ENCODE measurements at places on chromosomes 11 and 22.

- DNase-seq: no peak
These were observed 2.0 kb downstream of the DUSP8 start for GRCh38 chr11:1570001-1570453.

- DNase-seq: peak; percentile 54
These were observed 1.7 kb upstream of the RCOR2 start for GRCh38 chr11:63918507-63919191.

DNA sequence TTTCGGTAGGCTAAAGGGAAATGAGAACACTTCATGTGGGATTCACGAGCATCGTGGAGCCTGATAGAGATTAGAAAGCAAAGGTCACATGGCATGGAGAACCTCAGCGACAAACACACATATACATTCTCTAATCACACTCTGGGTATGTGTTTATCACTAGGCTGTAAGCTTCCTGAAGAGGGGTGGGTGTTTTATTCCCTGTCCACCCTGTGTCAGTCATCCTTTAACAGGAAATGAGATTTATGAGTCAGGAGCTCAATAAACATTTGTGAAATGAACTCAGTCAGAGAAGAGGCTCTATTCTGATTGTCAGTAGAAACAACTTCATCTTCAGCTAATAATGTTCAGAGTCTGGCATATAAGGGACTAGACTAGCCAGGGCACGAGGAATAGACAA lies 71.7 kb upstream of the EIF3M start:
- no peak for DNase-seq

DNA sequence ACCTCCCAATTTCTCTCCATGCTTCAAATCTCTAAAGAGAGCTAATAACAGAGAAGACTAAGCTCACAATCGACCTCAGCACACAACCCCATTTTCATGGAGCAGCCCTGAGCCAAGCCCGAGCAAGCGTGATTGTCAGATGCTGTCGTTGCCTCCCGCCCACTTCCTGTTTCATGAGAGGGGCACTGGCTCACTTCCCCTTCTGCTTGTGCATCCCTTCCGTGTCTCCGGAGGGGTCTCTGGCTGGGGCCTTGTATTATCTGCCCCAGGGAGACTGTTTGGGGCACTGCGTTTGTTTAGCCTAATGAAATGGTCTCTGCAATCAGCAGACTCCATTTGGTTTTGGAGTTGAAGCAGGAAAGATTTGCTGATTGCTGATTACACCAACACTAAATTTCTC lies 181.3 kb upstream of the SEZ6L start:
- peak; percentile 27 for DNase-seq

DNA sequence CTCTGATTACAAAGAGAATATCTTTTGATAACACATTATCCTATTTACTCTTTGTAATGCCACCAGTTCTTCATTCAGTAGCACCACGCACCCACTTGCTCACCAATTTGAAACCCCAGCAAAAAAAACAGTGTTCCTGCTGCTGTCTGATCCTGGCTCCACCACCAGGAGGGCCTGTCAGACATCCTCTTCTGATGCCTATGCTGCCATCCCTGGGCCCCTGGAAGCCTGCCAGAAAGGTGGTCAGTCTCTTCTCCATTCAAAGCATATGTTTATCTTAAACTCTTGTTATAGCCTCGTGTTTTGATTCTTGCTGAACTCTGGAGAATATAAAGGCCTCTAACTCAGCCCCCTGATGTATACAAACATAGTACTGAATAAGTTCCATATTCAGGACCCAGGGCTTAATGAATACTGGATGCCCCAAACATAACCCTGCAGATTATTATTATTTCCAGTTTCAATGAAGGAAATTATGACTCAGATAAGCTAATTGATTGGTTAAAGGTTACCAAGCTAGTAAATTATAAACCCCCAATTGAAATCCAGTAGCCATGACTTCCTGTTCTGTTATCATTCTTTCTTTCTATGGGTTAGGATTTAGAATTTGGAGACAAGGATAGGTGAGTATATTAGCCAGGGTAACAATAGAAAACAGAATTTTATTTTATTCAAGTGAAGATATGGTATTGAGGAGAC lies 116.7 kb downstream of the NTM start:
- no peak for DNase-seq

GRCh38 chr11:130911306-130911705 lies 5.0 kb downstream of the SNX19 start:
- no peak for DNase-seq

- DNase-seq: no peak
These were observed 41.9 kb upstream of the MN1 start for GRCh38 chr22:27843441-27843840.

DNA sequence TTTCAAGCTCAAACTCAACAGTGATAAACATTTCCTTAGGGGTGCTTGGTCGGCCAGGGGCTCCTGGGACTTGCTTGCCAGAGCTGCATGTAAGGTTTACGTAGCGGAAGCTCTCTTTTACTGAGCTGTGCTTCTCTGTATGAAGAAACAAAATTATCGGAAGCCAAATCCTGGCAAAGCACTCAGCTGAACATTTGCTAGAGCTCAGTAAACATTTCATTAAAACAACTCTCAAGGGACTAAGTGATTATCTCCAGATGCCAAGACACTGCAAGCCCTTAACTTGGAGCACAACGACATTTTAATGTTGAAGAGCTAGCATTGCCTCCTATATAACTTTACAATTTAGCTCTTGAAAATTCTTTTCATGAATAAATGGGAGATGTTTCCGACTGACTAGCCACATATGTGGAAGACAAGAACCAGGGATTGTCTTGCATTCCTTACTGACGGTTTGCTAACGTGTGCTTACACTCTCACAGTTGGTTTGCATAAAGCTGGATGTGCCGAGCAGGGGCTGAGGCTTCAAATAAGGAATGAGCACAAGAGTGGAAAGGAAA lies 43.4 kb downstream of the SCUBE2 start:
- no peak for DNase-seq

DNA sequence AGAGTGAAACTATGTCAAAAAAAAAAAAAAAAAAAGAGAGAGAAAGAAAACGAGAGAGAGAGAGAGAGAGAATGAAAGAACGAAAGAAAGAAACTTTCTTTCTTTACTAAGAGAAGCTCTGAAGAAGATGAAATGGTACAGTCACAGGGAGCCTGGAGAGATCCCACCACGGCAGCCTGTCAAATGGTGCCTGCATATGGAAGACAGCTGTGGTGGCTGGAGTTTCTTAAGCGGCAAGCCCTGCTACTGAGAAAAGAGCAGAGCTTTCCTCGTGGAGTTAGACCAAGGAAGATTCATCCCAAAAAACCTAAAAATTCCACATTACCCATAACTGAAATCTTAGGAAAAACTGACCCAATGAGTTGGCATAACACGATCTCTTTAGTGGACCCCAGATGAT lies 66.7 kb downstream of the MICAL3 start:
- no peak for DNase-seq

DNA sequence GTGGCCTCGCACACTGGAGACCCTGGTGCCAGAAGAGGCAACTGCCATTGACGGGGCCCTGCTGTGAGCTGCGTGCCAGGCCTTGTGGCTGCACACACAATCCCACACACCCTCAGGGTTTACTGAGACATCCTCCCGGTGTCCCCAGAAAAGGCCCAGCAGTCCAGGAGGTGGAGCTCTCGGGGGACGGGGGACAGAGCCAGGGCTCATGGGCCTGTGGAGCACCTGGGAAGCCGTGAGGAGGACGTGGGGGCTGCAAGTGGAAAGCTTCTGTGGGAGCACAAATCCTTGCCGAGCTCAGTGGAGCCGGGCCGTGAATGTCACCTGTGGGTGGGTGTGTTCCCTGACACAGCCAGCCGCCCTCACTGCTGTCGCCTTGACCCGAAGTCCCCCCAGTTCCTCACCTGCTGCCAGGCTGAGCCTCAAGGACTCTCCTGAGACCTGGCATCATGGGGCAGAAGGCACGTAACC lies 609.7 kb downstream of the TBC1D22A start:
- no peak for DNase-seq

DNA sequence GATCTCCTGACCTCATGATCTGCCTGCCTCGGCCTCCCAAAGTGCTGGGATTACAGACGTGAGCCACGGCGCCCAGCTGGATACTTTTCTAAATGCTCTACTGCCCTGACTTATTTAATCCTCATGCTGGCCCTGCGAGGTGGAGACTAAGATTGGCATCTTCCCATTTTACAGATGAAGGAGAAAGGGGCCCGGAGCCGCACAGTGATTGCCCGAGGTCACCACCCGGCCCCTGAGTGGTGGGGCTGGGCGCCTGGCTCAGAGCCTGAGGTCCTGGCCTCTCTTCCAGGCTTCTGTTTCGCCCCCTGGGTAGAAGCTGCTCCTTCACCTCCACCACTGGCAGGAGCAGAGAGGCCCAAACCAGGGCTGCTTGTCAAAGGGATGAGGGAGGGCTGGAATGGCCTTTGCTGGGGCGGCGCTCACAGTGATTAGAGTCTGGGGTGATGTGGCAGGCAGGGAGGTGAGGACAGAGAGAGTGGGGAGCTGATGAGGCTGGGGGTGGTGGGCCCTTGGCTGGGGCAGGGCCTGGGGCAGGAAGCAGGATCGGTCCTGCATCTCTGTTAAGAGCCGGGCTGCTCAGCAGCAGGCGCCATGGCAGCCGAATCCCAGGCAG lies 15.4 kb upstream of the MPPED1 start:
- no peak for DNase-seq

GRCh38 chr11:80831374-80831773 lies 1390.5 kb upstream of the TENM4 start:
- DNase-seq: no peak

DNA sequence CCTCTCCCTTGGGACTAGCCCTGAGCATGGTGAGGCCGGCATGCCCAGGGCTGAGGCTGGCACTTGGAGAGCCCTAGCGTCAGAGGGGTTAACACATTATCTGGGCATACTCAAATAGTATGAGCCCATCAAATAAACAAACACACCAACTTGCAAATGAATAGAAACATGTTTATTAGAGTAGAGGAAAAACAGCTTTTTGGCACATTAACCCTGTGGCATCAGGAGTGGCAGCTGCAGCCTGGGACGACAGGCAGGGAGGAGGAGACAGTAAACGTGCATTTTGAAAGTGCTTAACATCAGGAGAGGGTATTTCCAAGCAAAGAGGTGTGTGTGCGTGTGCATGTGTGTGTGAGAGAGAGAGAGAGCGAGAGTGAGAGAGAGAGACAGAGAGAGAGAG lies 684.9 kb downstream of the NTM start:
- DNase-seq: no peak

DNA sequence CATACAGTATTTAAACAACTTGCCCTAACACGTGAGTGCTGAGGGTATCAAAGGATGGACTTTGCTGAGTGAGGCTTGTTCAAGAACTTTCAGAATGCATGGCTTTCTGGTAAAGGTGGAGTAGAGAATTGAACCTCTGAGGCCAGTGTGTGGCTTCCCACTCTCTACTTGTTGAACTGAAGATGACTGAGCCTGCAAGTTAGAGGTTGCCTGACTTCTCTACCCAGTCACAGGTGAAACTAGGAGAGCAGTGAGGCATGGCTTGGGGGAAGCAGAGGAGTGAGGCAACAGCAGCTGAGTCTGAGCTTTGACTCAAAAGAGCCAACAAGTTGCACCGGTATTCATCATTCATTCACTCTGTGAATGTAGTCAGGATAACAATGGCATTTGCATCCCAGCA lies 256.4 kb upstream of the SESN3 start:
- DNase-seq: no peak

DNA sequence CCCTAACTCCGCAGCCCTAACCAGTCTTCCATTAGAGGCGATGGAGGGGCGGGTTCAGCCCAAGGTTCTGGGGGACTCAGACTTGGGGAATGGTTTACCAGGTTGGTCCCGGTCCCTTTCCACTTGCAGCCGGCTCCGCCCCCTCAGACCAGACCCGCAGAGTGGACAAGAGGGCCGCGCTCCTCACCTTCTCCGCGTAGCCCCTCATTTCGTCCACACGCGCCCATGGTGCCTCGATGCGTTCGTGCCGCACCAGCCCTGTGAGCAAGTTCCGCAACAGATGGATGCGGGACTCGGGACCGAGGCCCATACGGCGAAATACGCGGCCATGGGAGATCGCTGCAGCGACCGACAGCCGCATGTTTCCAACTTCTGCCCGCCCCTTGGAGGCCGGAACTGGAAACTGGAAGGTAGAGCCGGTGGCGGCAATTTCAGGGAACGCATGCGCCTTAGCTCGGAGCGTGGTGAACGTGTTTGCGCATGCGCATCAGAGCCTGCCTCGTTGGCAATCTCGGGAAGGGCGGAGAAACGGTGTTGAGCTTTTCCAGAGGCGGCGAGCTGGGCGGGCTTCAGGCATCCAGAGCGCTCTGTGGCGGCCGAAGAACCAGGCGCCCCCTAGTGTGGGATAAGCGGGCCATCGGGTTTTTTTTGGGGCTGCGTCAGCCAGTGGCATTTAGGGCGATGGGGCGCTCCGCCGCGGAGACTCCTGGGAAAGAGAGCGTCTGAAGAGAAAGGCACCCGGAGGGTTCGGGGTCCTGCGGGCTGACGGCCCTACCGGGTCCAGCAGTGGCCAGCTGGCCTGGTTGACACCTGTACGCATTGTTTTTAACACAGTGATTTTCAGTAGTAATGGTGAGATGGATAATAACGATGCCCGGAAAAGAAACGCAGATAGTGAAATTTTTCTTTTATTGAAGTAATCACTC lies at the start of gene MRPL17:
Gene MRPL17 (minus strand): TSS at position 405 of the 926 bp plus-strand sequence. CDS start 44 bp downstream, at position 361.
- DNase-seq: peak; percentile 78

DNA sequence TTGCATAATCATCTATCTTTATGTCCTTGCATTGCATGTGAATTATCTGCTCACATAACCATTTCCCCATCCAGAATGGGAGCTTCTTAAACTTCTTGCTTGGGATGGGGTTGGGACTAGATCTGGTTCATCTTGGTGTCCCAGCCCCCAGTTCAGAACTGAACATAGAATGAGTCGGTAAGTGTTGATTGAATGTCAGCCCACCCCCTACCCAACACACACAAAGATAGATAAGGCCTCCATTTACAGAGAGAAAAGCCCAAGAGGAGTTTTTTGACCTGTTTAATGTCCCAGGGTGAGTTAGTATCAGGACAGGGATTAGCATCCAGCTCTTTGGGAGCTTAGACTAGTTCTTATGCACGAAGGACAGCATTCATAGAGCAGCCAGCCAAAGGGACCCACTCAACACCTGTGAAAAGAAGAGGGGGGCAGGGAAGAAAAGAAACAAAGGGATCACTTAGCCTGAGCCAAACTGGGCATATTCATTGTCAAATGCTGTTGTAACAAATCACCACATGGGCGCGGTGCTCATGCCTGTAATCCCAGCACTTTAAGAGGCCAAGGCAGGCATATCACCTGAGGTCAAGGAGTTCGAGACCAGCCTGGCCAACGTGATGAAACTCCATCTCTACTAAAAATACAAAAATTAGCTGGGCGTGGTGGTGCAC lies 57.4 kb downstream of the CHRDL2 start:
- no peak for DNase-seq
